ENCODE measurements at places on chromosomes 3 and 15. TPM values are rescaled to one million over a fixed set of nuclear protein-coding genes. Genes with fewer than 3 reads are reported as not detected.

Gene BSN
- 0.82 TPM for total RNA-seq

Gene C15orf62
- 0.51 TPM for total RNA-seq

Gene TMEM158
- total RNA-seq: 2.4 TPM

Gene ELL3
- 6.1 TPM for total RNA-seq

Gene GRAMD2A
- 0.51 TPM for total RNA-seq

Gene MKRN3
- total RNA-seq: 2.7 TPM

Gene SCN11A
- 2.3 TPM for total RNA-seq

Gene TCTA
- 15.1 TPM for total RNA-seq

Gene TM4SF1
- 90.2 TPM for total RNA-seq

Gene SLCO3A1
- 10.7 TPM for total RNA-seq

Gene ASB14
- total RNA-seq: 3.4 TPM

Gene IL20RB
- 5.4 TPM for total RNA-seq

Gene EPHB1
- total RNA-seq: 13.3 TPM

Gene GAP43
- 4.7 TPM for total RNA-seq

Gene TOP2B
- total RNA-seq: 169 TPM

Gene SLC28A1
- total RNA-seq: not detected

Gene PDE8A
- 54.1 TPM for total RNA-seq

Gene TAMM41
- total RNA-seq: 12.6 TPM

Gene SPTSSB
- total RNA-seq: 4.4 TPM

Gene TBC1D23
- 58.1 TPM for total RNA-seq

Gene C2CD4B
- total RNA-seq: 20.2 TPM

Gene SLC35G2
- 4.2 TPM for total RNA-seq
